ENCODE measurements at places on chromosomes 3 and 15.

- DNase-seq, result no peak
Observed at GRCh38 chr3:97432914-97433313, 331.6 kb upstream of the ARL6 start.

GRCh38 chr15:77532067-77532710 lies 100.5 kb downstream of the LINGO1 start:
- no peak for DNase-seq

- DNase-seq, result no peak
Observed at GRCh38 chr3:179074656-179075055, 3.0 kb upstream of the ZMAT3 start.

DNA sequence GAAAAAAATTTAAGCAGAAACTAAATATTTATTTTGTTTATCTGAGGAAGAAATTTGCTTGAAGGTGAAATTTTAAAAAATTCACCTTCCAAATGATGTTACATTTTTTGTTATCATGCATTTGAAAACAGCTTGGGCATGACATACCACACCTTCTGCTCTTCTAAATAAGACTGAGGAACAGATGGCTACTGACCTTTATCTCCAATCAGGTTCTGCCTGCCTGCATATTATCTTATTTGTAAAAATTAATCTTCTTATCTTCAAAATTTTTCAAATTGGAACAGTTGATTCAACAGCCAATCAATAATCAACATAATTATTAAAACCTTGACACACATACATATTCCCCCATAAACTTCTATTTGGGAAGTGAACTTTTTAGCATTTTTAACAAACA lies 641.8 kb upstream of the ZNF385D start:
- DNase-seq, result no peak

- DNase-seq, result no peak
Observed at GRCh38 chr3:111712294-111713167, 117.4 kb upstream of the ZBED2 start.

- DNase-seq, result peak; percentile 86
Observed at GRCh38 chr15:69031013-69032001, 16.8 kb downstream of the NOX5 start.

DNA sequence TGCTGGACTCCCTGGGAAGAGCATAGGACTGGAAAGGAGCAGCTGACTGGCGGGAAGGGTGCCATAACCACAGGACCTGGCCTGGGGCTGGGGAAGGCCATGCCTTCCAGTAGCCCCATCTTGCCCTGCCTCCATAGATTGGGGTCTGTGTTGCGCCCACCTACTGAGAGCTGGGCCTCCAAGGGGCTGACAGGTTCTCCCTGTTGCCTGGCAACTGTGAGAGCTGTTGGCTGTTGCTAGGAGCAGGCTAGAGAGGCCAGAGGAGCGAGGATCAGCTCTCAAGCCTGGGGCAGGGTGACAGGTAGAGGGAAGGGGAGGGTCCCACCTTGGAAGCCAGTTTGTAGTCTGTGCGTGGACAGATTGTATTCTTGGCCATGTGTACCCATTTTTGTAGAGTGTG lies 2.8 kb upstream of the GNAI2 start:
- DNase-seq, result no peak

GRCh38 chr3:157958457-157958856 lies 147.8 kb downstream of the SHOX2 start:
- DNase-seq, result no peak

DNA sequence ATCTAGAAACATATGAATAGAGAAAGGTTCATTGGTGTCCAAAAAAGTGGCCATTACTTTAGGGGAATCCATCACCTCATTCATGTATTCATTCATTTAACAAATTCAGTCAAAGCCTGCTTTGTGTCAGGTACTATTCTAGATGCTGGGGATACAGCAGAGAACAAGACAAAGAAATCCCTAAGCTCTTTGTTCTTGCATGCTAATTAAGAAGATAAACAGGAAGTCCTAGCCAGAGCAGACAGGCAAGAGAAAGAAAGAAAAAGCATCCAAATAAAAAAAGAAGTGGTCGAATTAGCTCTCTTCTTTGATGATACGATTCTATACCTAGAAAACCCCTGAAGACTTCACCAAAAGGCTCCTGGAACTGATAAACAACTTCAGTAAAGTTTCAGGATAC lies 12.4 kb upstream of the ZMAT3 start:
- DNase-seq, result no peak

DNA sequence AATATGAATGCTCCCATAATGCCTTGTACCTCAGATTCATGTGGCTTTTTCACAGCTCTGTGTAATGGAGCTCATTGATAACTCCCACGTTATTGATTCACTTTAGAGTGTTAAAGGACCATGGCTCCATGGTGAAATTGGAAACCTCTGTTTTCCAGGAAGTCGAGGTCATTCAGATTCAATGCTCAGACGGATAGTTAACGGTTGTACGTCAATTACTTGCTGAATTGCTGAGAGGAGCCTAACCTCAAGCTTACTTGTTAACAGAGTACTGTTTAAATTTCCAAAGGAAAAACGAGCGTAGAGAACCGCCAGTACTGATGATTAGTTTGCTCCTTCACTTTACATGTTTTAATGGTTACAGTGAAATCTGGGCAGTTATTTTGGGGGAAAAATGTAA lies 11.1 kb downstream of the ABHD17C start:
- DNase-seq, result no peak

DNA sequence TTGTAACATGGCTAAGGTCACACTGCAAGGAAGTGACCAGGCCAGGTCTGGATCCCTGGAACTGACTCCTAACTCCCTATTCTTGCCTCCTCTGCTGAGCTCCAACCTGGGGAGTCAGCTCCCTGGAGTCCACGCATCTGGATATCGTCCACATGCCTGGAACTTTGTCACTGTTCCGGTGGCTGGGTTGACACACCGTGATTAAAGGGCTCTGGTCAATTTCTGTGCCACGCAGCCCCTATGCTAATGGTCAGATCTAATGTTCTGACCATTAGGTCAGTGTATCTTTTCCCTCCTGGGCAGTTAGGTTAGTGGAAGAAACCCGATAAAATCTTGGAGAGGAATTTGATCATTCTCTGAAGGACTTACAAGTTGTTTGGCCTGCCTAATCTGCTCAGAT lies 1.6 kb upstream of the TPM1 start:
- DNase-seq, result no peak

GRCh38 chr15:39587096-39587721 lies 6.3 kb downstream of the THBS1 start:
- DNase-seq, result no peak

DNA sequence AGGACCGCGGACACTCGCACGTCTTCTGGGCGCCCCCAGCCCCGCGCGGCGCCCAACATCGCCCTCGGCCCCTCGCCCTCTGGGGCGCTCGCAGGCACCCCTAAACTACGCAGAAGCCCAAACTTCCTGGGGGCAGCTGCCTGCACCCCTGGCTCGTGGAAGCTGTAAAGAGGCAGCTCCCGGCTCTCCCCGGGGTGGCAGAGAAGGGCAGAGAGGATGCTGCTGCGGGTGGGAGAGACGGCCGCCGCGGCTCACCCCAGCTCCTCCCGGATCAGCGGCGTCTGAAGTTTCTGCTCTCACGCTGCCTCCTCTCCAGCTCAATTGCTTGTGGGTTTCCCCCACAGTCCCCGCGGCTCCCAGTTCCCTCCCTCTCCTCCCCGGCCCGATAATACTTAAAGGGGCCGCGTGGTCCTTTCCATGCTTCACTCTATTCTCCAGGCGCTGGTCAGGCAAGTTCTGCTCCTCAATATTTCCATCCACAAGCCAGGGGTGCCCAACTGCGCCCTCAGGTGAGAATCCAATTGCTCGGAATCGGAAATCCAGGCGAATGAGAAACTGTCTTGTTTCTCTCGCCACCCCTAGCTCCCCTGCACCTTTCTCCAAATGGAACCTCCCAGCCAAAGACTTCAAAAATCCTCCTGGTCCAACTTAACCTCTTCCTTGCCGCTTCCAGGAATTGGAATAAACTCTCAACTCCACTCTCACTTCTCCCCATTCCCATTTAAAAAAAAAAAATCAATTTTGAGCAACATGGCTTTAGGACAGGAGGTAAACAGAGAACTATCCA lies 748.5 kb downstream of the ROBO1 start:
- DNase-seq, result peak; percentile 85

GRCh38 chr15:33543957-33544356 lies 233.2 kb downstream of the RYR3 start:
- no peak for DNase-seq

- peak; percentile 27 for DNase-seq
Observed at GRCh38 chr3:42734263-42734860, 31.8 kb upstream of the HHATL start.

- no peak for DNase-seq
Observed at GRCh38 chr15:66986951-66987350, 78.5 kb upstream of the SMAD3 start.

- no peak for DNase-seq
Observed at GRCh38 chr3:108486941-108487340, 23.5 kb downstream of the MYH15 start.

DNA sequence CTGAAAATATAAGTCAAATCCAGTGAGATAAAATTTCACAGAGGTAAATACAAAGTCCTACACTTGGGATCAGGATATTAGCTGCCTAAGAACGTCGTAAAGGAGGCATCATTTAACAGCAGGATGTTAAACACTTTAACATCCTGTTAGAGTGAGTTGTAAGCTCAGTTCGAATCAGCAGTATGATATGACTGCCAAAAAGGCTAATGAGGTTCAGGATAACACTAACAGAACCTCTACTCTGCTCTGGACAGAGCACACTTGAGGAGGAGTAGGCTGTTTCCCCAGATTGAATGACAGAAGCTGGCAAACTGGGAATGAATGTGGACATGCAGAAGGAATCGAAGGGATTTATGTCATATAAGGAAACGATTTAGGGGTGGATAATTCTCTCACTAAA lies 227.1 kb upstream of the CD96 start:
- no peak for DNase-seq

DNA sequence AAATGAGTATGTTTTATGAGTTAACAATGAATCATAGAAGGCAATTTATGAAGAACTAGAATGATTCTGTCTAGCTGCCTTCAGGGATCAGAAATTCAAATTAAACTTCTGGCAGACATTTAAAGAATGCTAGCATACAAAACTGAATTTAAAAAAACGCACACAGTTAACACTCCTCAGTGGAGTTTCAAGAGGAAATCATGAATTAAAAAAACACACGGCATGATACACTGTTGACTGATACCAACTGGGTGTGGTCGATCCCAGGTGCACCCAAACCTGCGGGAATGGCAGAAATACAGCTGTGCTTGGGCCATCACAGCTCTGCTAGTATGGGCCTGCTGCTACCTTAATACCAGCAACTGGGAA lies 526.0 kb downstream of the FOXP1 start:
- DNase-seq, result no peak

- peak; percentile 84 for DNase-seq
Observed at GRCh38 chr15:64699751-64700388, 75.5 kb downstream of the RBPMS2 start.

DNA sequence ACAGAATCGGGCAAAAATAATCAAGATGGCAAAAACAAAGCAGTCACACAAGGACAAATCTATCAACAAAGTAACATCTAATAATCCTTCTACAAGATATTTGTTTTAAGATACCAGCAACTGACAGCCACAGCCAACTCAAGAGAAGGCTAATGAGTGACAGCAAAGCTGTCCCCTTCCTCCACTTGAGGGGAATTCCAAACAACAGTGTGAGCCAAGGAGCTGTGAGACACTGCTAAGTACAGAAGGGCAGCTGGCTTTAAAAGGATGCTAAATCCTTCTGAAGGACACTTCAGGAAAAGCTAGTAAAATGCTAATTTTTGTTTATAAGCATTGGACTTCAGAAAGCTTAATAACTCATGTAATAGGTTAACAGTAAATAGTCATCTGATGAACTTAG lies 120.3 kb upstream of the GOLGA8J start:
- no peak for DNase-seq

GRCh38 chr3:54445630-54446029 lies 323.3 kb downstream of the CACNA2D3 start:
- DNase-seq, result no peak

DNA sequence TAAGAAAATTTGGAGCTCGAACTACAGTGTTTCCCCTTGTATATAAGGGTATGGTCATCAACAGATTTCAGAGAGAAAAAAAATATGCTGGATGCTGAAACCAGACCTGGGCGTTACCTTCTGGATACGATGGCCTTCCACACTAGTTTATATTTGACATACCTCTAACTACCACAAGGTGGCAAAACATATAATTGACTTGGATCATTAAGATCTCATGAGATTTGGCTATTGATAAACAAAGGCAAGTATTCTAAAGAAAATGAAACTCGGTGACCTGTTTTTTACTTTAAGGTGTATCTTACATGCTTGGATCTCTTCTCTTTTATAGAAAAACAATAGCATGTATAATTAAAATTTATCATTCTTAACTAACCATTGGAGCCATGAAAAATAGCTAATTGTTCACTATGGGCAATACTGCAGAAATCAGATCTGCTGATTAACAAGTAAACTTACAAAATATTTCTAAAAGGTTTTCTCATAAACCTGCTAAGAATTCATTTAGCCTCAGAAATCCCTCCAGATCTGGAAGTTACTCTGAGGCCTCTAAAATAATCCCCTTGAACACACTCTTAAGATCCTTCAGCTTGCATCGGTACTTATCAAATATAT lies 300.6 kb upstream of the KCNH8 start:
- no peak for DNase-seq

- no peak for DNase-seq
Observed at GRCh38 chr3:59775106-59775505, 725.3 kb upstream of the CFAP20DC start.

GRCh38 chr3:103512595-103512994 lies 1077.8 kb downstream of the ZPLD1 start:
- no peak for DNase-seq

GRCh38 chr3:184259878-184260723 lies 1.3 kb downstream of the CAMK2N2 start:
- no peak for DNase-seq

DNA sequence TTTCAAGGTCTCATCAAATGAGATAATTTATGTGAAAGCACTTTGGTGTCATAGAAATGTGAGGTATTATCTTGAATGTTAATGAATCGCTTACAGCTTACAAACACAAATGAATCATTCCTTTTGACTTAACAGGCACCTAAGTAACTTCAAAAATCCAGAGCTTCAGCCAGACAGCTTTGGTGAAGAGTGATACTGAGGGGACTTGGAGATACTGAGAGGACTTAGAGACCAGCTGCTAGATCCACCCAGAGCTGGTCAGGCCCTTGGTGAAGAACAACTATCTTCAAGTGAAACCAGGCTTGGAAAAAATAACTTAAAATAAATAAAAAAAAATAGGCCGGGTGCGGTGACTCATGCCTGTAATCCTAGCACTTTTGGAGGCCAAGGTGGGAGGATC lies 16.2 kb upstream of the ZFYVE19 start:
- DNase-seq, result no peak

- no peak for DNase-seq
Observed at GRCh38 chr3:1318296-1319005, 225.6 kb downstream of the CNTN6 start.

DNA sequence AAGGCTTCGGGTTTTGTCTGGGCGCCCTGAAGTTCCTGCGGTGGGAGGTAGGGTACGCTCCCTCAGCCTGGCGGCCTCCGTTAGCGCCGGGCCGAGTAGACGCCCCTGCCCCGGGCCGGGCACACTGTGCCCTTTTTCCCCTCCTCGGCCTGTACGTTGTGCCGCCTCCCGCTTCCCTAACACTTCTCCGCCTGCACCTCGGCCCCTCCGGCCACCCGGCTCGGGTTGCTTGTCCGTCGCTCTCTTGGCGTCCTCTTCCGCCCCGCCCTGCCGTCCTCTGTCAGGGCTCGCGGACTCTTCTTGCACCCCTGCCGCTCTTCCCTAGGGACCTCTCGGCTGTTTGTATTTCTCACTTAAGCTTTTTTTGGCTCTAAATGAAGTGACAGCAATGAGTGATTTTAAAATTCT lies 384 bp downstream of the KNL1 start:
- DNase-seq, result peak; percentile 69
